HFFc6 (cell line): ENCODE measurements at places on chromosomes 2 and 18.

- no peak overlapping the region for H3K4me3 ChIP-seq
- H3K27ac ChIP-seq = no peak overlapping the region
- H3K36me3 ChIP-seq = peaks cover 24% of the 10 kb centered on the region
- no peaks in the 10 kb centered on the region; the same call in 1 of the 2 replicates for H3K27me3 ChIP-seq
- H3K4me1 ChIP-seq = no peaks in the 10 kb centered on the region
- no peak for DNase-seq
Observed at GRCh38 chr18:46893360-46893759, 23.9 kb downstream of the PIAS2 start.

- H3K27me3 ChIP-seq = peaks cover 34% of the 10 kb centered on the region
- no peak overlapping the region for H3K27ac ChIP-seq
- no peak overlapping the region for H3K4me3 ChIP-seq
- no peaks in the 10 kb centered on the region for H3K36me3 ChIP-seq
- peaks cover 4% of the 10 kb centered on the region for H3K4me1 ChIP-seq
Observed at GRCh38 chr2:120431386-120432292, 85.7 kb downstream of the INHBB start.

- no peaks in the 10 kb centered on the region for H3K36me3 ChIP-seq
- no peak for DNase-seq
- H3K4me3 ChIP-seq = no peak overlapping the region
- peaks cover 15% of the 10 kb centered on the region for H3K27me3 ChIP-seq
- H3K27ac ChIP-seq = no peak overlapping the region
- H3K4me1 ChIP-seq = peaks cover 7% of the 10 kb centered on the region; the same call in 1 of the 2 replicates
Observed at GRCh38 chr2:98388601-98389250, 42.5 kb downstream of the CNGA3 start.

DNA sequence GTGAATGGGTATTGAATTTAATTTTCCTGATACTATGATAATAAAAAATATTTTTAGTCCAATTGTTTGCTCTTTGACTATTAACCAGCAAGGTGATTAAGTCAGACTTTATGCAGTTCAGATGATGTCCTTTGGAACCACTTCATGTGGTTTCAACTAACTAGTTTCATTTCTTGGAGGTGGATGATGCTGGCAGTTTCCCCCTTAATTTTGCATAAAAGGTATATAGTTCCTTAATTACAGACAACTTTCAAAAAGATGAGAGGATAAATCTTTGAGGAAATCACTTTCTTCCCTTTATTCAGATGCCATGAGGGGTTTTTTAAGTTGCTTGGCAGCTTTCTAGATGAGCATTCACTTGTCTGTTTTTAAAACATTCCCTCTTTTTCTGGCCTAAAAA lies 223.1 kb downstream of the PHLPP1 start:
- H3K27ac ChIP-seq = 0 out of 2 replicates have a peak overlapping the region, but pooled peaks have one; percentile 53
- H3K4me1 ChIP-seq = peaks cover 31% of the 10 kb centered on the region
- no peak overlapping the region for H3K4me3 ChIP-seq
- H3K36me3 ChIP-seq = no peaks in the 10 kb centered on the region

DNA sequence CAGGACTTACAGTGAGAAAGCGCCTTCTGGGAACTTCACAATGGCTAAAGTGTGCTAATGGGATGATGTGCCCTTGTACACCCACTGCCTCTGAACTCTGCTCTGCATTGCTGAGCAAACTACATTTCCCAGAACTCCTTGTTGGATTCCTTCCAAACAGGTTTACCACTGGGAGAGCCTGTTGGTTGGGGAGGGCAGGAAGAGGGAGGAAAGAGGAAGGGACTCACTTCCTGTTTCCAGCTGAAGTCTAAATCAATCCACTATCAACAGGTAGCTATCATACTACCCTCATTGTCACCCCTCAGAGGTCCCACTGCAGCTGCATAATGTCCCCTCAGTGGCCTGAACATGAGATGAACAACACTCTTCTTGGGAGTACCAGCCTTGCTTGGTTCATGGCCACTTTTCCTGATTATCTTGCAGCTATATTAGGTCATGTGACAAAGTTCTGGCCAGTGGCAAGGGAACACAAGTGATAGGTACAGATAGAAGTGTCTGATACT lies 109.7 kb downstream of the MSH2 start:
- peaks cover 7% of the 10 kb centered on the region for H3K4me1 ChIP-seq
- no peak overlapping the region for H3K4me3 ChIP-seq
- H3K27ac ChIP-seq = no peak overlapping the region
- peak; percentile 9 for DNase-seq
- peaks cover 15% of the 10 kb centered on the region for H3K27me3 ChIP-seq
- H3K36me3 ChIP-seq = no peaks in the 10 kb centered on the region

- peaks cover 35% of the 10 kb centered on the region for H3K4me1 ChIP-seq
- peaks cover 31% of the 10 kb centered on the region for H3K27me3 ChIP-seq
- no peaks in the 10 kb centered on the region; the same call in 1 of the 2 replicates for H3K36me3 ChIP-seq
- H3K27ac ChIP-seq = peak within 1 kb of the TSS; percentile 55; the same call in 1 of the 2 replicates
- no peak for DNase-seq
Observed at GRCh38 chr18:63319383-63320122, at the start of gene BCL2. BCL2 (minus strand) TSS chr18:63319769.

GRCh38 chr18:5110266-5110665 lies 86.8 kb downstream of the AKAIN1 start:
- H3K4me3 ChIP-seq = no peak overlapping the region
- no peaks in the 10 kb centered on the region for H3K4me1 ChIP-seq
- H3K27me3 ChIP-seq = no peaks in the 10 kb centered on the region; the same call in 1 of the 2 replicates

DNA sequence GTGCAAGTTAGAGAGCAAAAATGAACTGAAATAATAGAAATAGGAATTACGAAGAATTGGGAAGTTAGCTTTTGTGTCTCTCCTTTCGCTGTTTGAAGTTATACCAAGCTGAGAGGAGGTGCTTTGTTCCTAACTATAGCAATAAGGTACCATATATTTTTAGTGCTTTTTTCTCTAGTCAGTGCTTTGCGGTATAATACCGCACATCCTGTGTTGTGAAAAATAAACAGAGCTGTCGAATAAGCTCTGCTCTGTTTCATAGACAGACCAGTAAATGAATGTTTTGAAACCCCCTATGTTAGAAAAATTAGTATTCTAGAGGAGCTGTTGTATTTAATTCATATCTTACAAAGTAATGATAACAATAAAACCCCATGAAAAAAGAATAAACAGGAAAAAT lies 130.8 kb downstream of the MAP4K4 start:
- peaks cover 37% of the 10 kb centered on the region for H3K36me3 ChIP-seq
- peaks cover 82% of the 10 kb centered on the region for H3K4me1 ChIP-seq
- H3K4me3 ChIP-seq = peak overlapping the region; percentile 80
- H3K27ac ChIP-seq = peak overlapping the region; percentile 92

DNA sequence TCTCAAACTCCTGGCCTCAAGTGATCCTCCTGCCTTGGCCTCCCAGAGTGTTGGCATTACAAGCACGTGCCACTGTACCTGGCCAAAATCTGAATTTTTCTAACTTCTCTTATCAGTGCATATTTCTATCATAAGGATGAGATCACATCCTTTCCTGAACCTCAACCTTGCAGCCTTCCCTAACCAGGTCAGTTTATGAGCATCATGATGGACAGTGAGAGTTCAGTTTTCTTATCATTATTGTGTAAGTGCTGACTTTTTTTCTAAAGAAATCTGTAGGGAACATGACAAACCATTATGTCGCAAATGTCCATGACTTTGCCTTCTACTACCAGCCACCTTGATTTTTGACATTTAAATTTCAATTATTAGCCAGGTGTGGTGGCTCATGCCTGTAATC lies 31.5 kb downstream of the MRPL33 start:
- DNase-seq = no peak
- H3K4me1 ChIP-seq = peaks cover 84% of the 10 kb centered on the region
- H3K4me3 ChIP-seq = no peak overlapping the region
- H3K27ac ChIP-seq = peak overlapping the region; percentile 30; the same call in 1 of the 2 replicates

- H3K4me3 ChIP-seq = no peak overlapping the region
- no peak for DNase-seq
- H3K27ac ChIP-seq = no peak overlapping the region
- peaks cover 2% of the 10 kb centered on the region; the same call in 1 of the 2 replicates for H3K27me3 ChIP-seq
- no peaks in the 10 kb centered on the region for H3K4me1 ChIP-seq
Observed at GRCh38 chr2:165173215-165173614, 30.6 kb downstream of the SCN3A start.

DNA sequence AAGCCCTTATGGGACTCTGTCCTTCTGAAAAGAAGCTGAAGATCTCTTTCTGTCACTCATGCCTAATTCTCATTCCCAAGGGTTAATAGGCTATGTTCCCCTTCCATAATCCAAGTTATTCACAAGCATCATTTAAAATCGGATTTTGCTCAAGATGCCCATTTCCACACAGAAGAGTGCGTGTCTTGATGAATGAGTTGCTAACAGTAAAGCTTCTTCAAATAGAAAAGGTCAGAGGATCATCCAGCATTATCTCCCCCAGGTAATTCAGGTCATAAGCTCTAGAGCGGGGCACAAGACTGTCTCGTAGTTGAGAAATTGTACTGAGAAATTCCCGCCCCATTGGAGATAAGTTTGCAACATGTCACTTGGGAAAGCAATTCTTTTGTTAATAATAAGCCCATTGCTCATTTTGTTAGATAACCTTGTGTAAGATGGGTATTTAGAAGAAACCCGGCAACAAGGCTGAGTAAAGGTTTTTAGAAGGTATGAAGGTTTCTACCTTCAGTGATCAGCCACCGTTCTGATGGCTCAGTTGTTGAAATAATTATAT lies 290.7 kb upstream of the EPAS1 start:
- H3K36me3 ChIP-seq = peaks cover 44% of the 10 kb centered on the region
- DNase-seq = no peak
- no peak overlapping the region for H3K27ac ChIP-seq
- no peaks in the 10 kb centered on the region for H3K27me3 ChIP-seq
- no peak overlapping the region for H3K4me3 ChIP-seq

GRCh38 chr2:107777974-107778373 lies 48.7 kb upstream of the RGPD4 start:
- no peak for DNase-seq
- H3K4me3 ChIP-seq = no peak overlapping the region
- no peak overlapping the region for H3K27ac ChIP-seq
- no peaks in the 10 kb centered on the region for H3K36me3 ChIP-seq
- H3K27me3 ChIP-seq = no peaks in the 10 kb centered on the region

DNA sequence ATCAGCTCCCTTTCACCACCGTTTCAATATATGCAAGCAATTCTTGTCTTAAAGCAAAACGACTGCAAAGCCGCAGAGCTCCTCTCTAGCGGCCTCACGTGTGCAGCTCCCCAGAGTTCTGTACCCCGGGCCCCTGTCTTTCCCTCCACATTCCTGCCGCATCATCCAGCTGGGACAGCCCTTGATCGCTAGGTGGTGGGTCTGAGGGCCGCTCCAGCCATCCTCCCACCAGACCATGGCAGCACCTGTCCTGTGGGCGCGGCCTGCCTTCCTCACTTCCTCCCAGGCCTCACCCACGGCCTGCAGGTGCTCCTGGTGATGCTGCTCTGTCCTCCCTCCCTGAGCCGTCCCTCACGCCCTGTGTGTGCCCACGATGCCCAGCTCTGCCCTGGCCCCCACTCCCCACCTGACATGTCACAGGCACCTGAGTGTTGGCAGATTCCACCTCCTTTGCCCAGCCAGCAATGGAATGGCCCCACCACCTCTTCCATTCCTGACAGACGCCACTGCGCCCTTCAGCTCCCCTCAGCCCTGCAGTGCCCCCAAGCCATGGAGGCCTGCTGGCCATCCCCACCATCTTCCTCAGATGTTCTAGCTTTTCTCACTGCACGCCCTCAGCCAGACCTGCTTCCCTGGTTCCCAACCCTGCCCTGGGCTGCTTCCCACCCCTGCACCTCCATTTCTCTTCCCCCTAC lies 15.3 kb upstream of the ALLC start:
- H3K27ac ChIP-seq = no peak overlapping the region
- H3K4me1 ChIP-seq = no peaks in the 10 kb centered on the region
- peaks cover 19% of the 10 kb centered on the region for H3K27me3 ChIP-seq
